ENCODE measurements at places on chromosomes 4 and X. TPM values are rescaled to one million over a fixed set of nuclear protein-coding genes. Genes with fewer than 3 reads are reported as not detected.

The GSX2 gene
- not detected for total RNA-seq

The TSPAN7 gene
- 9.7 TPM for total RNA-seq

The MGAT4D gene
- not detected for total RNA-seq

The IL3RA gene
- total RNA-seq: not detected

The MAMLD1 gene
- 4.5 TPM for total RNA-seq

The SH2D1A gene
- total RNA-seq: 1.9 TPM

The CTSO gene
- 1.7 TPM for total RNA-seq

The MAGEA12 gene
- total RNA-seq: not detected

The UGT2B15 gene
- total RNA-seq: not detected

The TRAM1L1 gene
- 5.0 TPM for total RNA-seq

The POLN gene
- 5.6 TPM for total RNA-seq

The PNCK gene
- 9.4 TPM for total RNA-seq

The ANAPC10 gene
- total RNA-seq: 22.6 TPM

The CLDN34 gene
- 0.33 TPM for total RNA-seq

Data from neural crest cell (in vitro differentiated cells).